ENCODE measurements at places on chromosomes 3 and 15. TPM values are rescaled to one million over a fixed set of nuclear protein-coding genes. Genes with fewer than 3 reads are reported as not detected.

DNA sequence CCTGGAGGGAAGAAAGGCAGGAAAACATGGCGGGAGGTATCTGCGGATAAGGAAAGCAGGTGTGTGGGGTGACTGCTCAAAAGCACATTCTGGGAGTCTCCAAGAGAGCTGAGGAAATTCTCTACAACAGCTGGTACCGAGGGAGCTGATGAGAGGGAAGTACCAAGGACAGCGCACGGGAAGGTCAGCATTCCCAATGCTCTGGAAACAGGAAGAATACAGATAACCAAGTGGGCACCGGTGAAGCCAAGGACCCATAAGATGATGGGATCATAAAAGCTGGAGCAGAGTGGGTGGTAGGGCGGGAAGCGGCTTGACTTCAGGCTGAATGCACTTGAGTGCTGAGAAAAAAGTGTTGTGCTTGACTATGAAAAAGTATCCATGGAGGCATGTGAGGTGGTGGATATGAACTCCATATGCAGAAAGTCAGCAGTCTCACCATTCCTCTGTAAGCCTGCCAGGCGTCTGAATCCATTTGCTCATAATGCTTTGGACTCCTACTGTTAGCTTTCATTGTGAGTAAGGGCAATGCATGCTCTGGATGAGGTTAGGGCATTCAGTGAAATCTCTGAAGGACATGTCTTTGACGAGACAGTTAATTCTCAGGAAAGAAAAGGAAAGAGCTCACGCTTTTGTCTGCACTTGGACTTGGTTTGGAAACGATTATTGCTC is 215.5 kb downstream of the NR1D2 start:
- DNase-seq: no peak

GRCh38 chr15:78387246-78388037 is 47.3 kb downstream of the CRABP1 start:
- DNase-seq: peak; percentile 41

- DNase-seq: no peak
These were observed 309.8 kb downstream of the VPS13C start for GRCh38 chr15:61750271-61751084.

ATP6V1A gene
- 16.7 TPM for polyA plus RNA-seq

CYP1A2 gene
- polyA plus RNA-seq: 0.10 TPM

GRCh38 chr3:157027861-157028745 is 131.8 kb downstream of the CCNL1 start:
- no peak for DNase-seq

DNA sequence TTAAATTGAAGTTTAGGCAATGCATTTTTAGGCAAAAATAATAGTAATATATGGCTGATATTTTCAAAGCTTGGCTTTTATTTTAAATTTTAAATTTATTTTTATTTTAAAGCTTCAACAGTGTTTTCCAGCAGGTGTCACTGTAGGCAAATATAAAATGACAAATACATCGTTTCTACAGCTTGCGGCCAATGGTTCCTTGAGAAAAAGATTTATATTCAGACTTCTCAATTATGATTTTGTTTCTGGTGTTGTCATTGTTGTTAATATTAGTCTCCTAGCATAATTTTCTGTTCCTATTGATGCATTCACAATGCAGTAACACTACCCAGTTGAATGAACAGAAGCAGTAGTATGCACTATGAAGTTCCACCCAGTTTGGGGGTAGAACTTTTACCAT is 220.7 kb upstream of the DNAJC19 start:
- no peak for DNase-seq

ATP13A5 gene
- 0.63 TPM for polyA plus RNA-seq
